ENCODE measurements at places on chromosomes 12 and 14.

DNA sequence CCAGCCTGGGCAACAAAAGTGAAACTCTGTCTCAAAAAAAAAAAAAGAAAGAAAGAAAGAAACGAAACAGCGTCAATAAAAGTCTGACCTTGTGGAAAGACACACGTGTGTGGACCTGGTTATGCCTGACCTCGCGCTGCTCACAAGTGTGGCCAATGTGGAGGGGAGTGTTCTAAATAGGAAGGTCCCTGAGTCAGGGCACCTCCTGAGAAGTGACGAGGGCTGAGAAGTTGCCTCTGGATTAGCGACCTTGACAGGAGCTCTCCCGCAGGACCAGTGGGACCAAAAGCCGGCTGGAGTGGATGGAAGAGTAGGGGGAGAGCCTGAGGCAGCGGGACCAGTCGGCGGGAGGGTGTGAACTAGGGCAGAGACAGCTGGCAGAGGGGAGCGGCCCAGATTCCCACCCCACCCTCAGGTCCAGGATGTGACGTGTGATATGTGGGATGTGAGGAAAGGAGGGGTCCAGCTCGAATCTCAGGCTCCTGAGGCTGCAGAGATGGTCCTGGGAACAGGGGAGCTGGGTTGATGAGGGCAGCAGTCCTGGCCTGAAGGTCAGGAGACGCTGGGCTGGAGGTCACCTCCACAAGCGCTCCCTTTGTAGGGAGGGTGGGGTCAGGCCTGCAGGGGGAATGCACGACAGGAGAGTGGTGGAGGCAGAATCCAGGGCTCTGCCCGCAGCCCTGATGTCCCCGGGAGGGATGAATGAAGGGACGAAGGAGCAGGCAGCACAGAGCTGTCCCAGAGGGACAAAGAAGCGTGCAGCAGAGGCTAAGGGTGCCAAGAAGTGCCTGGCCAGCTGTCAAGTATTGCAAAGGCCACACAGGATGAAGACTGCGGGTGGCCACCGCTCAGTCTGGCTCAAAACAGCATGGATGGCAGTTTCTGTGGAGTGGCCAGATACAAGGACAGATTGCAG is 24.8 kb upstream of the GPR68 start:
- DNase-seq, result no peak

DNA sequence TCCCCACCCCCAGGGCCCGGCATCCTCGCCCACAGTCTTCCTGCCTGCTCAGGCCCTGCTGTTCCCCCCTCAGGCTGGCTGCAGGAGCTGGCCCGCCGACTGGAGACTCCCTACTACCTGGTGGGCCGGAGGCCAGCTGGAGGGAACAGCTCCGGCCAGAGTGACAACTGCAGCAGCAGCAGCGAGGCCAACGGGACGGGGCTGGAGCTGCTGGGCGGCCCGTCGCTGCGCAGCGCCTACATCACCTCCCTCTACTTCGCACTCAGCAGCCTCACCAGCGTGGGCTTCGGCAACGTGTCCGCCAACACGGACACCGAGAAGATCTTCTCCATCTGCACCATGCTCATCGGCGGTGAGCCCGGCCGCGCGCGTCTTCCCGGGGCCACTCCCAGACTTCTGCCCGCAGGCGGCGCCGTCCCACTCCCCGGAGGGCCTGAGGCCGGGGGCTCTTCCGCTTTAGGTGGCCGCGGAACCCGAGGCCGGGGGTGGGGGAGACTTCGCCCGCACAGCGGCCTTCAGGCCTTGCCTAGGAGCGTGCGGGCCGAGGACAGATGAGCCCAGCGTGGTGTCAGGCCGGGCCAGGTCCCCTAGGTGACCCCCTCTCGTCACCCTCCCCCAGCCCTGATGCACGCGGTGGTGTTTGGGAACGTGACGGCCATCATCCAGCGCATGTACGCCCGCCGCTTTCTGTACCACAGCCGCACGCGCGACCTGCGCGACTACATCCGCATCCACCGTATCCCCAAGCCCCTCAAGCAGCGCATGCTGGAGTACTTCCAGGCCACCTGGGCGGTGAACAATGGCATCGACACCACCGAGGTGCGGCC is 10.2 kb downstream of the KCNH3 start:
- no peak for DNase-seq

- no peak for DNase-seq
Observed at GRCh38 chr14:76326918-76327689, 48.8 kb upstream of the ESRRB start.

DNA sequence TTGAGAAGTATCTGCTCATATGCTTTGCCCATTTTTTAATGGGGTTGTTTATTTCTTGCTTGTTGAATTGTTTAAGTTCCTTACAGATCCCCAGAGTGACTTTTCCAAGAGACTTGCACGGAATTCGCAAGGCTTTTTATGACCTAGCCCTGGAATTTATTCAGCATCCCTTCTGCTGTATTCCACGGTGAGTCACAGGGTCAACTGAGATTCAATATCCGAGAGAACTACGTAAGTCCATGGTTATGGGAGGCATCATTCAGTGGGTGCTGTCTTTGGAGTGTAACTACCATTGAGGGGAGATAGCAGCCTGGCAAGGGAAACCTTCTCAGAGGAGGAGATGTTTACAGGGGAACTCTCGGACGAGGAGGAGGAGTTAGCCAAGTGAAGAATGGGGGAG is 20.9 kb upstream of the GPRC5A start:
- no peak for DNase-seq

GRCh38 chr14:53851394-53852090 is 105.1 kb downstream of the BMP4 start:
- no peak for DNase-seq

DNA sequence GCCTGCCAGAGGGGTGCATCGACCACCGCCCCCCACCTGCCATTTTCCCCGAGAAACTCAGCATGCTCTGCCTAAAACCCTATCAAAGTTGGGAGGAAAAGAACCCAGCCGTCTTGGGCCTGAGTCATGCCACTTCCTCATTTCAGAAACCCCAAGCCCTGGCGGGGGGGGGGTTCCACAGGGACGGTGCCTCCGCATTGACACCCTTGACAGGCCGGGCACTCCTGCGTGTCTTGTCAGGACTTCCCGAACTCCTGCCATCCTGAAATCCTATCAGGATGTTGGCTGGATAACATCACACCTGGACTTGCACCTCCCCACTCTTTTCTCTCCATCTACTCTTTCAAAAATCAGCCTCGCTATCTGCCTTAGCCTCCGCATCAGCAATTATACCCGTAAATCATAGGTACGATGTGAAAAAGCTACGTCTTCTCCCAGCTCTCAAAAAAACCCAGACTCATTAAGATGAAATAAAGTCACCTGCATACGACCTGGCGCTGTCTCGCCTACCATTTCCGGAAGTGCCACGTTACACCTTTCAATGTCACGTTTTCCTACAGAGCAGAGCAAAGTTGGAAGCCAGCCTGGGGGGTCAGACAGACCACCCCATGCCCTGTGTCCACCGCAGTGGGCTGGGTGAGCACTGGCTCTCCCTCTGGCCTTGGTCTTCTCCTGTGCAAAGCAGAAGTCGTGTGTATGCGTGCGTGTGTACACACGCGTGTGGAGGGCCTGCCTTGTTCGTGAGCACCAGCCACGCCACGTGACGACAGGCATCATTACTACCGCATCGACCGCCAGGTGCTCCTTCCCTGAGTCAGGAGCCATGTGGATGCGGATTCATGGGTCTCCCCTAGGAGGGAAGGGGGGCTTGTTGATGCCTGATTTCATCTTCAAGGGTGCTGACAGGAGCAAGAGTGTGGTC is 96.7 kb downstream of the RFLNA start:
- DNase-seq, result no peak

DNA sequence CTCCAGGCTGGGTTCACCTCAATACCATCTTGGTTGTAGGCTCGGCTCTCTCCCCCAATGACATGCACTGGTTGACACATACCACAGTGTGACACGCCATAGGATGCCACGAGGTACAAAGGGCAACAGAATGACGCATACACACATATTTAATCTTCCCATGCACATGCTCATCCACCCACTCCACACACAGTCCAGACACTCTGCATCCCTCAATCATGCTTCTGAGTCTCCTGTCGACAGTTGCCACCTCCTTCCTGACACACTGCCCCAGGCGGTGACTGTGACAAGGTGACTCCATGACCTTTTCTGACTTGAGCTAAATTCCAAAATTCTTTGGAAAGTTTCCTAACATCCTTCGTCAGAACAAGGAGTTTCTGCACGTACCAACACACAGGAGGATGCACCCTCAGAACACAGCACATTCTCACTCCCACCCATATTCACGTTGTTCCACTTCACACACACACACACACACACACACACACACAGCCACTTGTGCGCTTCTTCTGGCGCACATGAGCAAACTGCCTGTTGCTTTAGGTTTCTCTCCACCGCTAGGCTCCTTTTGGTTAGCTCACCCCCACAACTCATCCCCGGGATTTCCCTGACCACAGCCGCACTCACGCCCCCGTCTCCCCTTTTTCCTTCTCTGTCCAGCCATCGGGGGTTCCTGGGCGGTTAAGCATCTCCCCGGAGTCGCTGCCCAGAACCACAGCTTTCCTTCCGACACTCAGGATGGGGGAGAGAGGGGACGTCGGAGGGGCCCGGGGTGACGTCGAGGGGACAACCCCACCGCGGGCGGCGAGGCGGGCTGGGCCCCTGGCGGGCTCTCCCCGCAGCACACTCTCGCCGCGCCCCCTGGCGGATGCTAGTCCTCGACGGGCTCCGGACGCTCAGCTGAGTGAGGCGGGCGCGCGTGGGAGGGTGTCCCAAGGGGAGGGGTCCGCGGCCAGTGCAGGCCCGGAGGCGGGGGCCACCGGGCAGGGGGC is 536 bp upstream of the WNT1 start:
- no peak for DNase-seq

Data from CMK (cell line).